ENCODE measurements at places on chromosomes 16 and 17.

GRCh38 chr17:13727441-13728171, 125.9 kb upstream of the HS3ST3A1 start:
- no peak for DNase-seq
- H3K27ac ChIP-seq: no peak overlapping the region
- no peaks in the 10 kb centered on the region for H3K36me3 ChIP-seq

GRCh38 chr16:86079255-86079885, 180.4 kb downstream of the IRF8 start:
- H3K36me3 ChIP-seq: no peaks in the 10 kb centered on the region
- H3K4me1 ChIP-seq: no peaks in the 10 kb centered on the region
- H3K4me3 ChIP-seq: no peak overlapping the region
- DNase-seq: no peak
- no peak overlapping the region for H3K27ac ChIP-seq
- H3K27me3 ChIP-seq: peaks cover 19% of the 10 kb centered on the region

GRCh38 chr16:71358464-71358998, at the start of gene CALB2:
CALB2 (plus strand) TSS chr16:71358723; CDS start chr16:71358793, 70 bp downstream.
- H3K27ac ChIP-seq: no peak within 1 kb of the TSS
- H3K4me1 ChIP-seq: peaks cover 7% of the 10 kb centered on the region
- peaks cover 40% of the 10 kb centered on the region for H3K27me3 ChIP-seq
- DNase-seq: peak; percentile 78
- H3K4me3 ChIP-seq: peak within 1 kb of the TSS; percentile 8

DNA sequence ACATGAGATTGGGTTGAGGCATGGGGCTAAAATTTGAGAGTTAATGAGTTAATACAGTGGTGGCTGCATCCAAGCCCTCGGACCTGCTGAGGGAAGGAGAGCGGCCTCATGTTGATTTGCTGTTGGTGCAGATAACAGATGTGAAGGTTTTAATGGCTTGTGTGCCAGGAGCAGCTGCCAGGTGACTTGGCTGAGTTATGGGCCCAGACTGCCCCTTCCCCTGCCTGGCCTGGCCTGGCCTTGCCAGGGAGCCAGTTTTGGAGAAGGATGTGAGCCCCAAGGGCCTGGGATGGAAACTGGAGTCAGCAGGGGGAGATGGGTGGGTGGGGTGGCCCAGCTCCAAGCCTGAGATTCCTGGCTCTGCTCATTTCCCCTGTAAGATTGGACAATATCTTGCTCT, 230.1 kb downstream of the CBLN1 start:
- no peaks in the 10 kb centered on the region for H3K36me3 ChIP-seq
- no peaks in the 10 kb centered on the region for H3K4me1 ChIP-seq
- no peak overlapping the region for H3K4me3 ChIP-seq
- H3K27ac ChIP-seq: no peak overlapping the region
- no peaks in the 10 kb centered on the region for H3K27me3 ChIP-seq

- H3K27ac ChIP-seq: no peak overlapping the region
- H3K36me3 ChIP-seq: no peaks in the 10 kb centered on the region
- no peaks in the 10 kb centered on the region for H3K27me3 ChIP-seq
- no peak for DNase-seq
- H3K4me3 ChIP-seq: no peak overlapping the region
These were observed 126.0 kb upstream of the SDK2 start for GRCh38 chr17:73770115-73770848.

DNA sequence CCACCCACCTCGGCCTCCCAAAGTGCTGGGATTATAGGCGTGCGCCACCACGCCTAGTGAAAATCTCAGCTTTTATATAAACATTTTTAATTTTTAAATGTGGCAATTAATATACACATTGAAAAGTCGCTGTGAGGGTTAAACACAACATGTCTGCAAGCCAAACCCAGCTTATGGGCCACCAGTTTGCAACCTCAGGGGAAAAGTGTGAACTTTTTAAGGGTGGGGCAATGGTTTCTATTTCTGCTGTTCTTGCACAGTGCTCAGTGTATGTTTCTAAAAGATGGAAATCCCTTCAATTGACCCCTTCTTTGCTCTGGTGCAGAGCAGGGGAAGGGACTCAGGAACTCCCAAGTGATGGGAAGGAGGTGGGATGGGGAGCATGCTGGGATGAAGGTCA, 18.3 kb upstream of the SUPT4H1 start:
- no peak overlapping the region for H3K27ac ChIP-seq
- DNase-seq: no peak
- peaks cover 30% of the 10 kb centered on the region for H3K4me1 ChIP-seq
- no peak overlapping the region for H3K4me3 ChIP-seq
- no peaks in the 10 kb centered on the region for H3K36me3 ChIP-seq
